AG09319 (cell line): ENCODE measurements at places on chromosomes 11 and 22.

DNA sequence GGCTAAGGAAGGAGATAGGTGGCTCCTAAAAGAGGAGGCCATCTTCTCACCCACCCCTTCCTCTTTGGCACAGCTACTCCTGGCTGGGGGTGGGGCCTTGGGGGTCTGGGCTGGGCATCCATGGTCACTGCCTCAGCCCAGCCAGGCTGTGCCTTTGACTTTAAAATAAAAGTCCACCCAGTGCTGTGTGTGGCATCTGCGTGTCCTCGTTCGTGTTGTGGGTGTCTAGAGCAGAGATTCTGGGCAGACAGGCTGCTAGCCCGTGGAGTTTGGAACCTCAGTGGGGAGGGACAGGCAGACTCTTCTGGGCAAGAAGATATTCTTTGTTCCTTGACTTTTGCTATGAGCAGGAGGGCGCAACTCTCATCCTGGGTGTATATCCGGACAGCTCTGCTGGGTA lies 13.1 kb downstream of the RPS6KA4 start:
- no peak for DNase-seq

GRCh38 chr11:18243783-18244362 lies 4.6 kb downstream of the SAA2 start:
- peak; percentile 49 for DNase-seq

DNA sequence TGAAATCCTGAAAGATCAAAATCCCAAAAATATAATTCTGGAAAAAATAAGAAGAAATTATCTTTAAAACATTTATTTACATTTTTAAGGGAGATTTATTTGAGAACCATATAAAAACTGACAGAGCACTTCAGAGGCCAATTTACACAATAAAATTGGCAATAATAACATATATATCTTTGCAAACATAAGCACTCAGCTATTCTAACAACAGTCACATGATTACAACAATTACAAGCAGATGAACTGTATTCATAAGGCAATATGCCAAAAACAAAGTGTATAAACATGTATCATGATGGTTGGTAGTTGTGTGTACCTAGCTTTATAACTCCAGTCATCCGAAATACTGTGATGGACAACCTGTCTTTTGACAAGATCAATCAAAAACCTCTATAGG lies 17.7 kb upstream of the RASSF10 start:
- no peak for DNase-seq

DNA sequence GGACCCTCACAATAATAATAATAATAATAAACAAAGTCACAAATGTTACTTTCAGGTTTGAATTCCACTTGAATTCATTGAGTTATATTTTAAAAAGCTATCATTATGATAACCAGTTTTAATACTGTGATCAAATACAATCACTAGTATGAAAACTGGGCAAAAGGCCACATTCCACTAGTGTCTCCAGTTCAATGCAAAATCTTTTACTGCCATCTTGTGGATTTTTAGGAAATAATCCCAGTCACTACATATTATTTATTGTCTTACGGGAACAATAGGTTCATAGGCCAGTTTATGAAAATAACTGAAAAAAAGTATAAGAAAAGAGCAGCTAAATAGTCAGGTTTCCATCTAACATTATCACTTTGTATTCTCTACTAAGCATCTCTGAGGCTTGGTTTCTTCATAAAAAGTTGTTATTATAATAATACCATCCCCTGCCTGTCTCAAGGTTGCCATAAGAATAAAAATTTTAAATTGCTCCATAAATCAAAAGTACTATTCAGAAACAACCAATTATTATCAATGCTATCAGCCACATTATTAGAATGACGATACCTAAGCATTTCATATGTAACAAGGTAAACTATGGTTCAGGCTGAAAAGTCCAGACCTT lies 533.9 kb upstream of the CCDC90B start:
- peak; percentile 58 for DNase-seq

GRCh38 chr11:18727479-18728236 lies 1.7 kb upstream of the IGSF22 start:
- DNase-seq = no peak

DNA sequence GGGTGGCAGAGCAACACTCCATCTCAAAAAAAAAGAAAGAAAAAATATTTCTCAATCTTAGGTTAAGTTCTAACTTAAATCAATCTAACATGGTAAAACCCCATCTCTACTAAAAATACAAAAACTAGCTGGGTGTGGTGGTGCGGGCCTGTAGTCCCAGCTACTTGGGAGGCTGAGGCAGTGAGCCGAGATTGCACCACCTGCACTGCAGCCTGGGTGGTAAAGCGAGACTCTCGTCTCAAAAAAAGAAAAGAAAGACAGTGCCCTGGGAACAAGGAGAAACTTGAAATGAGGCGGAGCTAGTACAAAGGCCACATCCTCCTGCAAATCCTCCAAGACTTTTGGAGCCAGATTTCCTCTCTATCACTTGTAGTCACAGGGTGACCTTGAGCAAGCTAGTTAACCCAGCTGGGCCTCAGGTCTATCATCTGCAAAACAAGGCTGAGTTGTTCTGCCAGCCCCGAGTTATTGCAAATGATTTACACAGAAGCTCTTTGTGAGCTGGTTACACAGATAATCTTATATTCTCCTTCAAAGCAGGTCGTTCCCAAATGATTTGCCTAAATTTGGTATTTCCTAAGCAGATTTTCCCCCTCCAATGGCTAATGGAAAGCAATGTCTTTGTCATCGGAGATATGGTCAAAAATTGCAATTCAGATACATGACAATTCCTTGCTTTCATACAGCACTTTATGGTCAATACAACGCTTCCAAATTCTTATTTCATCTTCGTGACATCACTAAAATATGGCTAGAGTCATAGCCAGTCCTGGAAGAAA lies 1.9 kb downstream of the ANKRD54 start:
- no peak for DNase-seq
